ENCODE measurements at places on chromosomes 7 and 10.

GRCh38 chr7:148782757-148783456, 84.2 kb downstream of the CUL1 start:
- no peak for DNase-seq

- DNase-seq = no peak
Observed at GRCh38 chr7:96723622-96724021, 14.0 kb upstream of the SEM1 start.

- DNase-seq = no peak
Observed at GRCh38 chr7:155276800-155277375, 20.8 kb upstream of the INSIG1 start.

- no peak for DNase-seq
Observed at GRCh38 chr7:29304756-29305155, 110.2 kb downstream of the CHN2 start.

DNA sequence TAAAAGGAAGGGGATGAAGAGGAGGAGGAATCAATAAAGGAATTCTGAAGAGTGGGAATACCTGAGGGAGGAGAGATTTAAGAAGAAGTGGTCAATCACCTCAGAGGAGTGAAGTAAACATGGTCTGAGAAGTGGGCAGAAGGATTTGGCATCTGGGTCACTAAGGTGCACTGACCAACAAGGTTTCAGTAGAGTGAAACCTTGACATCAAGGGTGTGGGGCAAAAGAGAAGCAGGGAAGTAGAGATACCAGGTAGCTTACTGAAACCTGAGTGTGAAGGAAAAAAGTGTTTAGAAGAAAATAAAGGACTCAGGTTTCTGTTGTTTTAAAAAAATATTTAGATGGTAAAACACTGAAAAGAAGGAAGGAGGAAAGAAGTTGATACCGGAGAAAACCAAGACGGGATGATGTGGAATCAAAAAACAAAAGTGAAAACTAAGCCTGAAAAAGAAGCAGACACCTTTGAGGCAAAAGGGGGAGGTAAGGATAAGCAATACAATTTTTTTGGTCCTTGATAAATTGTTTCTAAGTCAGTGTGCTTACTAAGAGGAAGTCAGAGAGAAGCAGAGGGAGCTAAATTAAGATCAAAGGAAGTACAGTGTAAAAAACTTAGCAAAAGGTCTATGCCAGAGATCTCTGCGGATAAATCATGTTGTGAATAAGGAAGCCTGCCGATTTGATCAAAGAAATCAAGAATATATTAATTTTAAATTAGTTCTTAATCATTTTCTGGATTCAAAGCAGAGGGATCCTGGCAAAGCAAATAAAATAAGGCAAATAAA, 137.2 kb upstream of the GPR22 start:
- no peak for DNase-seq

GRCh38 chr7:69840248-69840647, 242.0 kb downstream of the AUTS2 start:
- no peak for DNase-seq

- DNase-seq = no peak
Observed at GRCh38 chr7:138431517-138431916, 28.5 kb upstream of the TRIM24 start.

GRCh38 chr10:55550236-55550635, 749.2 kb upstream of the PCDH15 start:
- DNase-seq = no peak

DNA sequence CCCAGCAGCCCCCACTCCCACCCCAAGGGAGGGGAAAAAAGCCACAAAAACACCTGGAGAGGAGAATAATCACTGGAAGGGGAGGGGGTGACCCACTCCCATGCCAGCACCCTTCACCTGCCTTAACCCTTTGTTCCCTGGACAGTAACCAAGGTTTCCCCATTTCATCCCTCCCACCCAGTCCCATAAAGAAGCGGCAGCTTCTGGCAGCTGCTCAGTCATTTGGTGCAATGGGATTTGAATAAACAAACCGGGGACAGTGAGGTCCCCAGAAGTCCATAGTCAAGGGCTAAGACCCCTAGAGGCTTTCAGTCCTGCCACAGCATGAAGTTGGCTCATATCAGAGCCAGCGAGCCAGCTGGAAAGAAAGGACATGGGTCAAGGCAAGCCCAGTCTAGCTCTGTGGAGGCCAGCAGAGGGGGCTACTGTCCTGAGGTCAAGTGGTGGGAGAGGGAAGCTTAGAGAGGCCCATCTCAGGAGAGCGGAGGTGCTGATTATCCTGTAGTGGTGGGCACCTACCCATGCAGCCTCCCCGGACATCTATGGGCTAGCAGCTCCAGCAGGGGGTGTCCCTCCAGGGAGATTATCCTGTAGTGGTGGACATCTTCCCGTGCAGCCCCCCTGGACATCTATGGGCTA, 58.9 kb upstream of the LBX1 start:
- DNase-seq = no peak

GRCh38 chr7:93725954-93726353, 151.4 kb upstream of the CALCR start:
- DNase-seq = no peak

DNA sequence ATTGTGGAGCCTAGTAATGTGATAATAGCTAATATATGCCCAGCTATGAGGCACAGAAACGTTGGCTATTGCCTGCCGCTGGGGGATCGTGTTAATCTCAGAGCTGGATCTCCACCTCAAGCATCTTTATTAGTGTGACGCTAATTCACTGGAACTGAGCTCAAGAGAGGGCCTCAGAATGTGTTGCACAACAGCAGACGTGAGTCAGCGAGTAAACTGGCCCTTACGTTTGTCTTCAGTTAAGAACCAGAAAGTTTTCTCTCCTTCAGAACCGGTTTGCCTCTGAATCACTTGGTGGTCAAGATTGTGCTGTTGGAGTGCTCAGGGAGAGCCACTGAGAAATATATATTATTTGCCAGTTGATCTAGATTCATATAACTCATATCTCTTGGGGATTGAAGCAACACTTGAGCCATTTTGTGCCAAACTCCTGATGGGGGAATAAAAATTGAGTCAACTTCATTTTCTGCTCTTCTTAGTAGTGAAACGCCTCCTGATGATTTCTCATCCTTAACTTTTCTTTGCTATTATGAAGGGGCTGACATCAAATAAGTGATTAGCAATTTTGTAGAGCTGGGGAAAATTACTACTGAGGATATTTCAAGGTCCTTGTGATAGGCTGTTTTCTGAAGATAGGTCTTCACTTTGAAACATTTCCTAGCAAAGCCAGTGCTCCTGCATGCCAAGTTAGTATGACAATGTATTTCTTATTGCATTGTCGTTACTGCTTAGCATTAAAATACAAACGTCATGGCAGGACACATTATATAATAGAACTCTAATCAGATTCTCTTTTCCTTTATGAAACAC, 22.3 kb downstream of the BZW2 start:
- no peak for DNase-seq

DNA sequence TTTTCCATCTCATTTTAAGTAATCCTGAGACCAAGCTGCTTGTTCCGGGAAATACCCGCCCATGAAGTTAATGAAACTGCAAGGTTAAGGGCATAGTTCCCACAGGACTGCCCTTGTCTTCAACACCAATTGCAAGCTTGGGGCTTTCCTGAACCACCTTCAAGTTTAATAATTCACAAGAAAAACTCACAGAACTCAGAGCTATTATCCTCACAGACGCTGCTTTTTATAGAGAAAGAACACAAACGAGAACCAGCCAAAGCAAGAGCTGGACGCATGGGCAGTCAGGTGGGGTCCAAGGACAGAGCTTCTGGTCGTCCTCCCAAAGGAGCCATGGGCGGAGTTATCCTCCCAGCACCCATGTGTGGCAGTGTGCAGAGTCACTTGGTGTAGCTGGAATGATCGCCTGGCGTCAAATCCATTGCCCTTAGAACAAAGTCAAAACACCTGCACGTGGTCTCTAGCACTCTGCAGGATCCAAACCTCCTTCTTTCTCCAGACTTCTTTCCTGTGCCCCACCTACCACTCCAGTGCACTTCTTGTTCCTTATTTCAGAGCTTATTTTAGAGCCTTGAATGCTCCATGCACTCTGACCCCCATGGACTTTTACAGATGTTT, 56.7 kb downstream of the SNX10 start:
- no peak for DNase-seq

GRCh38 chr10:50823789-50824188, 61.6 kb downstream of the A1CF start:
- no peak for DNase-seq

DNA sequence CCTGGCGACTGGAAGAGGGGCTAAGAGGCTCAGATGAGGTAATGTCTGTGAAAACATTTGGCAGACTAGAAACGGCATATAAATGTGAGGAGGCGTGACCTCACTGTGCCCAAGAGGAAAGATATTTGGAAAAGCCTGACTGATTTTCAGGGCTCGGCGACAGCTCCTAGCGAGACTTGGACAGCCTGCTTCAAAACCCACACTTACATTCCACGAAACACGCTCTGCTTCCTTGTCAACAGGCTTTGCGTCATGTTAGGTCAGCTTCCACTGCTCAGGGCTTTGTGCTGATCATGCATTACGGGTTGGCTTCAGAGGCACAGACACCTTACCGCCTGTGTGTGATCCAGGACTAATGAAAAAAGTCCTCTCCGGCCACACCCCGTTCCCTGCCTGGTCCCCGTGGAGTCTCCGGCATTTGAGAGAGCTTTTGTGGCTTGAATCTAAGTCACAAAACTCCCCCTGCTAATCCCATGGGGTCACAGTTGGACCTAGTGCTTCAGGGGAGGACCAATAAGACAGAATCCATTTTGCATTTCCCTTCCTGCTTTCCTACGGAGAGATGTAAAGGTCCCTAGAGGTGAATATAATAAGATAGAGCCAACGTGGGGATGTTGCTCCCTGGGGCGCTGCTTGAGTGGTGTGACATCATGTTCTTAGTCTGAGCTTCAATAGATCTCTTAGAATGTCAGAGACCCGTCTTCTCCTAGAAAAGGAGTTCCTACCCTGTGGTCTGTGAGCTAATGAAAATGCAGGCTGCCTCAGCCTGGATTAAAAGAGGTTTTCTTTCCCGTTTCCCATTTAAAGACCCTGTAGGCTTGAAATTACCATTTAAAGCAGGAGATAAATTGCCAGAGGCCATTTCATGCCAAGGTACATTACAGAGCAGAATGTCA, 25.5 kb downstream of the FGFBP3 start:
- no peak for DNase-seq

GRCh38 chr7:14924398-14924797, 21.8 kb upstream of the DGKB start:
- DNase-seq = no peak

DNA sequence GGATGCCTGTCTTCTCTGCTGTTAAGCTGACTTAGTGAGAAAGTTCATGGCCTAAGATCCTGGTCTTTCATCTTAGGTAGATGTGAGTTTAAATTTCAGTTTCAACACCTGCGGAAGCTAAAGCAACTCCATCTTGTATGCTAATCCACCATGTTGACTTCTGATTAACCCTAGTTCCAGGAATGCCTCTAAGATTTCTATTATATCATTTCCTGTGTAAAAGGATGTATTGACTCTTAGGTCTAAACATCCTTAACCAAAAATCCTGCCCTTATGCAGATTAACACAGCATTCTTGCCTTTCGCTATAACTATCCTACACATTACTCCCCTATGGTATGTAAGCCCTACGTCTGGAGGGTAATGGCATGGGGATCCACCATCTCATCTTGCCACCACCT, 94.4 kb upstream of the CCDC6 start:
- no peak for DNase-seq

DNA sequence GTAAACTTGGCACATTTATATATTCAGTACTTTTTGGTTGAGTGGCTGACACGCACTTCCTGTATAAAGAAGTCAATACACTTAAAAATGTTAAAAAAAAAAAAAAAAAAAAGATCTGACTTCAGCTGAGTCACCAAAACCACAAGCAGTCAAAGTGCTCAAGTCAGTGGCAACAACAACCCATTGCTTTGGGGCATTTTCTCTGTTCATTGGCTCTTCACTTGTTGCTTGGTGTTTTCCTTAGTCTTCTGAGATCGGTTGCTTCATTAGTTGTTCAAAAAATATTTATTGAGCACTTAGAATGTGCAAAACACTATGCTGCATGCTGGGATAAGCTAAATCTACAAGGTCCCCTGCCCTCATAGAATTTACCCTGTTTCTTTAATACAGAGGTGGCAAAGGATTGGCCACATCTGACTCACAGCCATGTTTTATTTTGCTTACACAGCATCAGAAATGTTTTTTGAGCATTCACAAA, 63.7 kb downstream of the ZNRF2 start:
- no peak for DNase-seq

- no peak for DNase-seq
Observed at GRCh38 chr10:121511943-121512342, 86.3 kb downstream of the FGFR2 start.

DNA sequence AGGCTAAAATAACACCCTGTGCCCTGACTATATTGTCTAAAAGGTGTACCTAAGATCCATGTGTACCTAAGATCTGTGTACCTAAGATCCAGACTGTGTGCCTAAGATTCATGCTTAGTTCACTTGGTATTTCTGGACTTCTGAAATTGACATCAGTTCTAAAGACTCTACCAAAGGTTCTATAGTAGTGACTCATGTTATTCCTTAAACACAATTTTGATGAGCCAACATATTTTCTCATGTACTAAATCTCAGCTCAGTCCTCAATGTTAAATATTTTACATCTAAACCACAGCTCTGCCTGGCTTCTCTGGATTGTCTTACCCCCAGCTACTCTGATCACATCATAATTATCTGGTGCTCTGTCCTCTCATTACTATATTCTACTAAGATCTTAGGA, 802.3 kb upstream of the SORCS1 start:
- no peak for DNase-seq

DNA sequence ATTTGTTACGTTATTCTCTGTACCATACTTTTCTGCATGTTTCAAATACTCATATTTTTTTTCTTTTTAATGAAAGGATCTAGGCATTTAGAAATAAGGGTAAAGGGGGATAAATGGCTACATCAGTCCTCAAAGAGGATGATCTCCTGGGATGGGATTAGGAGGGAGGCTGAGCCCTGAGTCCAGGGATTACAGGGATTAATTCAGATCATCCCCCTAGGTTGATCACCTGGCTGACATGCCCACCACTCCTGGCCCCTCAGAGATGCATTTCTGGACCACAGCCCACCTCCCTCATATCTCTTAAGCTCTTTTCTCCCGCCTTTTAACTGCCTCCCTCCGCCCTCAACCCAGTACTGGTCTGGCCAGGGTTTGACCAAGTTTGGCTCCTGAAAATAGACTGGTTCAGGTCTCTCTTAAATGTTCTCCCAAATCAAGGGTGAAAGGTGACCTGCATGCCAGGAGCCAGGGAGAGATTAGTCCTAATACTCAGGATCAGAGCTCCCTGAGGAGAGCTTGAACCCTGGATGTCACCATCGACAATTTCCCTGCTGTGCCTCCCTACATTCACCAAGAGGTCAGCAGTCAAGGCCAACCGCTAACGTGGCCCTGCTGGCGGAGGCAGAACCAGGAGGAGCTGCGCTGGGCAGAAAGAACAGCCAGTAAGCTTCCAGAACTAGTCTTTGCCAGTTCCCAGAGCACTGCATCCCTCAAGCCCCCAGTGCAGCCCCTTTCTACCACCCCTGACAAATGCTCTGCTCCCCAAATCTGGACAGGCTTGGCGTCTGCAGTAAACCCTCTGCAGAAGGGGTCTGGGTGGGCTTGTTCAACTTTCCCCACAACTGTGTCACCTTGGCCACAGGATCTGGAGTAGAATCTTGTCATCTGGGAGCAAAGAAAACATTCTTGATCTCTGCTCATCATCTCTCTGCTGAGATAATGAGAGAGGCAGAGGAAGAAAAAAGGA, 3.0 kb upstream of the CCDC136 start:
- DNase-seq = no peak

GRCh38 chr10:56269181-56269580, 91.9 kb downstream of the ZWINT start:
- DNase-seq = no peak

All from progenitor cell of endocrine pancreas (in vitro differentiated cells).